ENCODE measurements at places on chromosomes 5 and 9.

- no peak for DNase-seq
Observed at GRCh38 chr9:129612815-129613519, 7.9 kb downstream of the C9orf50 start.

GRCh38 chr5:125348936-125349831 is 602.7 kb upstream of the ZNF608 start:
- peak; percentile 49 for DNase-seq

- peak; percentile 3 for DNase-seq
Observed at GRCh38 chr5:132601071-132601728, 44.4 kb downstream of the RAD50 start.

- DNase-seq: no peak
Observed at GRCh38 chr5:133341915-133342710, 270.2 kb downstream of the FSTL4 start.

GRCh38 chr5:156031181-156031580 is 295.8 kb upstream of the SGCD start:
- DNase-seq: peak; percentile 53

DNA sequence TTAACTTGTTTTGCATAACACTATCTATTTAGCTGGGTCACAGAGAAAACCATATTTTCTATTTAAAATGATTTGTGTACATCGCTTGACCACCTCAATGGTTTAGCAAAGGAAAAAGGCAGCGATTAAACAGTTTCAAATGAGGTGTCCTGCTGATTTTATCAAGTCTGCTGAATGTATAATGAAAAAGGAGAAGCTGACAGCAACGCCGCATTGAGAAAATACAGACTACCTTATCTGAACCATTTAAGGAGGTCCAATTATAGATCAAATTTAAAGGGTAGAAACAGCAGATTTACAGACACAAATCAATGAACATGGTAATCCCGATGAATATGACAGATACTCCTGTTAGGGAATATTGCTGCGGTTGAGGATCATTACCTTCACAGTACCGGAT is 29.6 kb downstream of the PSMB7 start:
- no peak for DNase-seq

DNA sequence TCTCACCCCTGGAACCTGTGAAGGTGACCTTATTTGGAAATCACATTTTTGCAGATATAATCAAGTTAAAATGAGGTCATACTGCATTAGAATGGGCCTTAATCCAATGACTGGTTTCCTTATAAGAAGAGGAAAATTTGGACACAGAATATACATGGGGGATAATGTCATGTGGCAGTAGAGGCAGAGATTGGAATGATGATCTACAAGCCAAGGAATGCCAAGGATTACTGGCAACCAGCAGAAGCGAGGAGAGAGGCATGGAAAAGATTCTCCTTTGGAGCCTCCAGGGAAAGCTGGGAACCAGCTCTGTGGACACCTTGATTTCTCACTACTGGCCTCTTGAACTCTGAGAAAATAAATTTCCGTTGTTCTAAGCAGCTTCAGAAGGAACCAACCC is 20.2 kb upstream of the CEP78 start:
- DNase-seq: peak; percentile 88

- DNase-seq: no peak
Observed at GRCh38 chr9:10208691-10209069, 404.1 kb downstream of the PTPRD start.

GRCh38 chr9:88586452-88586851 is 51.5 kb downstream of the NXNL2 start:
- DNase-seq: peak; percentile 74

GRCh38 chr5:179869101-179869500 is 10.5 kb upstream of the MRNIP start:
- DNase-seq: no peak

GRCh38 chr9:93194221-93194625 is 10.3 kb downstream of the WNK2 start:
- no peak for DNase-seq

DNA sequence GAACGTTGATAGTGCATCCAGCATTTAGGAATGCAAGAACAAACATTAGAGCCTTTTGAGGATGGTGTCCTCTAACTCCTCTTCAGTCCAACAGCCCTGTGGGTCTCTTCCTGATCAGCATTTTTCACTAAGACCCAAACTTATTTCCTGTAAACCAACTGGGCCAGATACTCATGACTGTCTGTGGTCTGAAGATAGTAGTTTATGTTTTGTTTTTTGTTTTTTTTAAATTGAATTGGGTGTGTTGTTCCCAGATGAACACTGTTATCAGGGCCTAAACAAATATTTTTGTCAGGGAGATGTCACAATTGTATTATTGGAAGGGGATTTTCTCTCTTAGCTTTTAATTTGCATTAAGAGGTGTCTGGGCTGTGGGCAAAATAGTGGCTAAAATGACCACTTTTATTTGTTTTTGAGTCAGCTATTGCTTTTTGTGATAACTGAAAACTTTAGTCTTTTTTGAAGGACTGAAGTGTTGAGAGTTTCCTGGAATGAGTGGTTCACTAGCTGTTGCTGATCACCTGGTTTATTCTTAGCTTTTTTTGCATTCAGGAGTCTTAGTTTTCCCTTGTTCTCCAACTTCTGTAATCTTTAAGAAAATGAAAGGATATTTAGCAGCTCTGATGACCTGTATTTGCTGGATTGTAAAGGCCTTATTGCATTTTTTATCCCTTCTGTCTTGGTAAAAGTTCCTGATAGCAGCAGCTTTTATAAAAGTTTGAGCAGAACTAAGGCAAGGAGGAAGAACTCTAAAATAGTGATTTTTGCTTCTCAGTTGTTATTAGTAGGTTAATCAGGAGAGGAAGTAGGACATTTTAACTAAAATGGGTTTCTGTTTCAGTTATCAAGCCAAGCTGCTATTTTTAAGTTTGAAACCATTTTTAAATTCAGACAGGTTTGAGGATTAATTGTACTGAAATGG is 5.5 kb downstream of the MAN2A1 start:
- DNase-seq: no peak

DNA sequence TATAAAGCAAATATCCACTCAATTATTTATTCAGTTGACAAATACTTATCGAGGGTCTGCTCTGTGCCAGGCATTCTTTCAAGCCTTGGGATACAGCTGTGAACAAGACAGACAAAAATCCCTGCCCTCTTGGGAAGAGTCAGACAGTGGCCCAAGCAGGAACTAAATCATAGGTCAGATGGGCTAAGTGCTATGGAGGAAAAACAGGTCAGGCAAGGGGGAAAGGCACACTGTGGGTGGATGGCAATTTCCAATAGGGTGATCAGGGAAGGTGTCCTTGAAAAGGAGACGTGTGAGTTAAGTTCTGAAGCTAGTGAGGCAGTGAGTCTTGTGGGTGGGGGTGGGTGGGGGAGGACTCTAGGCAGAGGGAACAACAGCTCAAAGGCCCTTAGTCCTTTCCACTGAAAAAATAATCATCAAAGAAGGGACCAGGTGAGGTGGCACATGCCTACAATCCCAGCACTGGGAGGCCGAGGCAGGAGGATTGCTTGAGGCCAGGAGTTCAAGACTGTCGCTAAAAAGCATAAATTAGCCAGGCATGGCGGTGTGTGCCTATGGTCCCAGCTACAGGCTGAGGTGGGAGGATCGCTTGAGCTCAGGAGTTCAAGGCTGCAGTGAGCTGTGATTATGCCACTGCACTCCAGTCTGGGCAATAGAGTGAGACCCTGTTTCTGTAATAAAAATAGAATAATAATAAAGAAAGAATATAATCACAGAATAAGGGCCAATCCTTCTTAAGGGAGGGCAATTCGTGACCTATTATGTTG is 95.2 kb upstream of the CPEB4 start:
- DNase-seq: no peak

DNA sequence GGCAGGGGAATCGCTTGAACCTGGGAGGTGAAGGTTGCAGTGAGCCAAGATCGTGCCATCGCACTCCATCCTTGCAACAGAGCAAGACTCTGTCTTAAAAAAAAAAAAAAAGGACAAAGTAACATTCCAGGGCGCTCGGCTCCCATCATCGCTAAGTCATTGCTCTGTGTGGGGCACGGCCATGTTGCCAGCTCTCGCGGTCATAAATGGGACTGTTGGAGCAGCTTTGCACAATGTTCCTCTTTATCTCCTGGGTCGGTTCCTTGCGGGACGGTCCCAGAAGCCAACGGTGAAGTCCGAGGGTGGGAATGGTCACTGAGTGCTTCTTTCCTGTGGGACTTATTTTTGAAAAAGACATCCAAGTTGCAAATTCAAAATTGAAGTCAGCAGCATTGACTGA is 65.5 kb downstream of the HMCN2 start:
- DNase-seq: no peak

DNA sequence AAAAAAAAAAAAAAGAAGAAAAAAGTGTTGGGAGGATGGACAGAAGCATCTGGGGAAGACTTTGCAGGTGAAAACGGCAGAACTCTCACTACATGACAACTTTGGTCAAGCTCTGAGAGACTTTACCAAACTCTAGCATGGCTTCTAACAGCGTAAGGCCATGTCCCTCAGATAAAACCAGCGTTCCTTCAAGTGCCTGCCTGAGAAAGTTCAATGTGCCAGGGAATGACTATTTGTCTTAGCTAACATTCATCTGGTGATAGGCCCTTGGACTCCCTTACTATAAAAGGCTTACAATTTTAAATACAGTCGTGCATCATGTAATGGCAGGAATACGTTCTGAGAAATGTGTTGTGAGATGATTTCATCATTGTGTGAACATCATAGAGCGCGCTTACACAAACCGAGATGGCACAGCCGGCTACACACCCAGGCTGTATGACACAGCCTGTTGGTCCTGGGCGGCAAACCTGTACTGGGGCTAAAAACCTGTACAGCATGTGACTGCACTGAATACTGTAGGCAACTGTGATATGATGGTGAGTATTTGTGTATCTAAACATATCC is 14.9 kb upstream of the ZFP62 start:
- DNase-seq: no peak

- DNase-seq: no peak
Observed at GRCh38 chr5:59020611-59021285, 437.9 kb downstream of the RAB3C start.

- DNase-seq: peak; percentile 85
Observed at GRCh38 chr5:66247176-66247960, 103.3 kb downstream of the SREK1 start.

- no peak for DNase-seq
Observed at GRCh38 chr9:127934248-127934647, 3.4 kb downstream of the DPM2 start.

DNA sequence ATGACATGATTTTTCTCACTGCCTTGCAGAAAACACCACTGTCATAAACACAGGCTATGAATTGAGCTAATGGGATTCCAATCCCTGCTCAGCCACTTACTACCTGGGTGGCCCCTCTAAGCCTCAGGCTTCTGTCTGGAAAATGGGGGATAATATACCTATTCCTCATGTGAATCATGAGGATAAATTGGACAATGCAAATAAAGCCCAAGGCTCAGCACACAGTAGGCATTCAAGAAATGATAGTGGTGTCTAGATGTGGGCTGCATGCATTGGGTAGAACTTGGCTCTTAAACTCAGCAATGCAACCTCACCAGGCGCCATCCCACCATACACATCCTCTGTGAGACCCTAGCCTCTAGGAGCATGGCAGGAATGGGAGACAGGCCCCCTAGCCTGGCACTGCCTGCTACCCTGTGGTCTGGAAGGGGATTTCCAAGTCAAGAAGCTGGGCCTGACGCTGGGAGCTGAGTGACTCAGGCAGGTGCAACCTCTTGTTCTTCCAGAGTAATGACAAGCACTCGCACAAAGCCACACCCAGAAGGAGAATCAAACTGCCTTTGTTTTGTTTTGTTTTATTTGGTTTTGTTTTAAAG is 2.3 kb upstream of the TNIP1 start:
- DNase-seq: no peak

GRCh38 chr5:62960781-62961180 is 382.2 kb downstream of the LRRC70 start:
- no peak for DNase-seq

DNA sequence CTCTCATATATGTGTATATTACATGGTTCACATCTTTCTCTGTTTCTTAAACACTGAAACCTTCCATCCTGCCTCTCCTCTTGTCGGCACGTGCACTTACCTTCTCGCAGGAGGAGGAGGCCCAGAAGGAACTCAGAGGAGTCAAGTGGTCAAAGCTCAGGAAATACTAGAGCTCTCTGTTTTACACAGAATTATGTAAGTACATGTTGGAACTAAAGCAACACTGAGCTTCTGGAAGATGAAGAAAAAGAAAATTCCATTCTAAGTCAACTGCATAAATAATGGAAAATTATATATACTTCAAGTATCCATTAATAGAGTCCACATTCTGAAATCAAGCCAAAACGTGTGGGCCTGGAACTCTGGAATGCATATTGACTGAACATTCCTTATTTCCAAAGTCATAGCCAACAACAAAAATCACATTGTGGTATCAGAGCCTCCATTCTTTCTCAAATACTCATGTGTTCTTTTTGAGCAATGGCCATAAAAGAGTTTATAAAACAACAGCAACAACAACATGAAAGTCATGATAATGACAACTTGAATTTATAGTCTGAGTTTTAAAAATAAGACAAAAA is 121.5 kb upstream of the RAI14 start:
- peak; percentile 96 for DNase-seq

- DNase-seq: no peak
Observed at GRCh38 chr9:136212345-136212950, 7.5 kb upstream of the LHX3 start.

DNA sequence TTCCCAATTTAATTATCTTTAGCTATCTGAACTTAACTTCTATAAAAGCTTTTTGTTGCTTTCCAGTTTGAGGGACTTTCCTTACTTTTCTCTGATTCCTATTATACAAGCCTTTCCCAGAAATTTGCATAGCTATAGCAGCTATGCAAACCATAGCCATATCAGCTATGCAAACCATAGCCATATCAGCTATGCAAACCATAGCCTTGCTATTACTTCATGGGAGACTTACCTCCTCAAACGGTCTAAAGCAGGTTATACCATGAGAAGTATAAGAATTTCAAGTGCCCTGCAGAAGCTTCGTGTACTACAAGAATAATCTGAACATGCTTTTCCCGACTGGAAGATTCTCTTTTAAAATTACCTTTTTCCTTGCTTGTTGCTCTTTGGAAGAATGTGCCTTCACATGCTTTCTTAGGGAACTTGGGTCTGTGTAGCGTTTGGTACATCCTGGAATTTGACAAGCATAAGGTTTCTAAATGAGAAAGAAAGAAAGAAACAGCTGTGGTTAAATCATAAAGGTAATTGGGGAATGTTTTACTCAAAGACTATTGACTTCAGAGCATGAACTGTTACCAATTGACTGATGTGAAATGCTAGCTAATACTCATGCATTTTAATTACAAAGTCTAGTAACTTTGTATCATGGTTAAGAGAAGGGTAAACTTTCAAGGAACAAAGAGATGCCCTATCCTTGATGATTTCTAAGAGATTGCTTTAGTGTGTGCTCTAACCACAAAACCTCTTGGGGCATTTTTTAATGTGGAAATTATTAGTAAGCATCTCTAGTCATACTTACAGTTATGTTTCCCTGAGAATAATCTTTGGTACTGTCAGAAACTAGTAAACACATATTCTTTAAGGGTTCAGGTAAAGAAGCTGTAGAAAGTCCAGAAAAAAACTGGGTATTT is 367.6 kb downstream of the GLIS3 start:
- DNase-seq: peak; percentile 69

DNA sequence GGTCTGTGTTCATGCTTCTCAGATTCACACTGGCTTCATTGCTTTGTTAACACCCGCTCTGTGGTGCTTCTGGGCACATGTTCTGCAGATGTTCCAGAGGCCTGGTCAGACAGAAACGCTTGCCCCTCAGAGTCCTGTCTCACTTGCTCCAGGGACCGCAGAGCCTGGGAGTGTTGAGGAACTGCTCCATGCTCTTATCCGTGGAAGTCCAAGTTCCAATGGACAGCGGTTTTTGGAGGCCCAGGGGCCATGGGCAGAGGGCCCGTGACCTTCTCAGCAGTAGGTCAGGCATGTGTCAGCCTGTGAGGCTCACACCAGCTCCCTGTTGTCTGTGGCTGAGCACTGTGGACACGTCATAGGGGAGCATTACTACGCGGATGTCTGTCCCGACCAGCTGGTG is 364.7 kb upstream of the IRX1 start:
- DNase-seq: no peak
